ENCODE measurements at places on chromosomes 5 and 9.

DNA sequence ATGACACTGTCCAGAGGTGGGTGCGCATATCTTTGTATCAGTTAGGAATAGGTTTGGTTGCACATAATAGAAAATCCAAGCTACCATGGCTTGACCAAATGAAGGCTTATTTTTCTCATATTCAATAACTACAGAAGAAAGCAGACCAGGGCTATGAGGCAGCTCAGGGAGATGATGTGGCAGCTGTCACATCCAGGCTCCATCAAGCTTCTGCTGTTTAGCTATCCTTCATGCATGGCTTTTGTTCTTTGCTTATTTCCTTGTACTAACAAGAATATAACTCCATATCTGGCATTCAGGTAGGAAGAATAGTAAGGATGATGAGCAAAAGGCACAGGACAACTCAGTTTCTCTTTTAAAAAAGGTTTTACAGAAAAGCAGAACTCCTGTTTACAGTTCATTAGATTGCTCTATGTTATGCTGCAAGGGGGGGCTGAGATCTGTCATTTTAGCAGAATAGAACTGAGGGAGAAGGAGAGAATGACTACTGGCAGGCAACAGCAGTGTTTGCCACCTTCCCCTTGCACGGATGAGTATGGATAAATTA lies 336.1 kb downstream of the MLLT3 start:
- no peak for DNase-seq

DNA sequence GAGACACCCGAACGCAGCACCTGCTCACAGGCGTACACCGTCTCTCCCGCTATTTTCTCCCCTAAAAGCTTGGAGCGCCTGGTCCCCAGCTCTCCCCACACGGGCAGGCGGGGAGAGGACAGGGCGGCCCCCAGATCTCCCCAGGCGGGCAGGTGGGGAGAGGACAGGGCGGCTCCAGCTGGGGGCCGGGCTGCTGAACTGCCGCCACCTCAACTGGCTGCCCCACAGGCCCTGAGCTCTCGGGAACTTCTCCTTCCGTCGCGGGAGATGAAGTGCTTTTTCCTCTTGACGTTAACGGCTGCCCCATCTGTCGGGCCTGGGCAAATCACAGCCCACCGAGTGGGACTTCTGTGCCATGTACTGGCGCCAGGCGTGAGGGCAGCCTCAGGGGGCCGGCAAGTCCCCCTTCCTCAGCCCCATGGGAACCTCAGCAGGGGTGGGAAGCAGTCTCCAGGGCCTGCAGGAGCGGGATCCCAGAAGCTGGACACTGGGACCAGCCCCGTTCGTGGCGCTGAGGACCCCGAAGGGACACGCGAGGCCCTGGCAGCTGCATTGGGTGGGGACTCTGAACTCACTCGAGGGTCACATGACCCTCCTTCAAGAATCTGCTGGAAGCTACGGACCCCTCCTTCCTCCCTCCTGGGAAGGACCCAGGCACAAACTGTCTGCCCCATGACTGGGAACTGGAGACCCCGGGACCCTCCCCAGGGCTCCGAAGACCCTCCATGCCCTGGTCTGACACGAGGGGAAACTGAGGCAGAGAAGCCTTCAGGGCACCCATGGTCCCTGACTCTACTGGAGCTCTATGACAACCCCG lies 5.7 kb upstream of the EGFL7 start:
- DNase-seq: no peak

DNA sequence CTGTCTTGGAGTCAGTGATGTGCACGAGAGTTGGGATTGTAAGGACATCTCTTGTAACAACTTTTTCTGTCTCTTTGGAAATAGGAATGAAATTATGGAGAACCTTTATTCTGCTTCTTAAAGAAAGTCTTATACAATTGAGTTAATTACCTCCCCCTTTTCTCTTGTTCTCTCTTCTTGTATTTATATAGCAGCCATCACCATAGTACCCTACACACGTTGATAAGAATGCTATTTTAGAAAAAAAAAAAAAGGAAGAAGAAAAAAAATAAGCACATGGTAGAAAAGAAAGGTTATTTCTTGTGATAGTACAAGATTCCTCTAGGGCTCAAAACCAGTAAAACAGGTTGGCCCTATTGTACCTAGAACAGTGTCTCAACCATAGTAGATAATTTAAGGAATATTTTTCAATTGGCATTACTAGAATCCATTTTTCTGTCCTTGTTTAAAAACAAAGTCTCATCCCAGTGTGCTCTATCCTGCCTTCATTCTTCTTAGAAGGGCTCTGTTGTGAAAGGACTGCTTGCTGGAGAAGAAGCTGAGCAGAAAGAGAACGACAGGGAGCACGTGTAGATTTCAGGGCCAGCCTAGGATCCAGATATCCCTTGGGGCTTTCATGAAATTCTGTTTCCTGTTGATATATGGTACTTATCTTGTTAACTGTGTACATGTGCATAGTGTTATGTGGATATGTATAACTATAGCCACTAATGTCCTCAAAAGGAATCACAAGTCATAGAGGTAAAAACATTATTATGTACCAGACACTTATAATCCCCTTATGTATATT lies 392.3 kb upstream of the MEF2C start:
- no peak for DNase-seq

- DNase-seq: no peak
Observed at GRCh38 chr5:21686706-21687105, 1166.4 kb downstream of the CDH12 start.

DNA sequence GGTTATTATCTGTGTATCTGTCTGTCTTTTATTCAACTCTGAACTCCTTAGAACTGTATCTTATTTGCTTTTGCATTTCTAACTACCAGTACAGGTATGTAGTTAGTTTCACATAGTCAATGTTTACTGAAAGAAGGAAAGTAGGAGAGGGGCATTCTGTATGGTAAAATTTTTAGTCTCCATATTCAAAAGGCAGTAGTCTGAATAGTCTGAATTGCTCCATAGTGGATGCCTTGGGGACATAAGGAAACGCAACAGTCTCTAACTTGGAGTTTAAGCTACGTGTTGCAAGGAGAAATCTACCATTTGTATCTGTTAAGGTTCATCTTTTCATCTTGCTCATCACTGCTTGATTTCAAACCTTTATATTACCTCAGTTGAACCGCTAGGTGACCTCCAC lies 26.2 kb downstream of the RASGRF2 start:
- no peak for DNase-seq

DNA sequence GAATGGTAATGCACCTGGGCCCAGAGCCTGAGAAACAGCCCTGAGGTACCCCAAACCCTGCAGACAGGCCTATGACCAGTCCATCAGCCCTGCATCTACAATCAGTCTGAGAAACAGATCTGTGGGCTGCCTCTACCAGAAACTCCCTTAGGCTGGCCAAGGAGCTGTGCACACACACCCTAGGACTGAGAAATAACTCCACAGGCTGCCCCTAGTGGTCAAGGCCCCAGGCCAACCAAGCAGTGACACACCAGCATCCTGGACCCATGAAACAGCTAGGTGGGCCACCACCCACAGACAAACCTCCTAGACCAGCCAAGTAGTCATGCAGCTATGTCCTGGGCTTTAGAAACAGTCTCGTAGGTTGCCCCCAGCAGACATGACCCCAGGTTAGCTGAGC lies 253.6 kb upstream of the VLDLR start:
- DNase-seq: no peak

GRCh38 chr9:120663380-120663779 lies 50.9 kb downstream of the MEGF9 start:
- DNase-seq: no peak

- DNase-seq: no peak
Observed at GRCh38 chr9:96859461-96860198, 5.3 kb upstream of the ZNF782 start.

- DNase-seq: no peak
Observed at GRCh38 chr9:77978086-77978781, 53.4 kb downstream of the GNAQ start.

DNA sequence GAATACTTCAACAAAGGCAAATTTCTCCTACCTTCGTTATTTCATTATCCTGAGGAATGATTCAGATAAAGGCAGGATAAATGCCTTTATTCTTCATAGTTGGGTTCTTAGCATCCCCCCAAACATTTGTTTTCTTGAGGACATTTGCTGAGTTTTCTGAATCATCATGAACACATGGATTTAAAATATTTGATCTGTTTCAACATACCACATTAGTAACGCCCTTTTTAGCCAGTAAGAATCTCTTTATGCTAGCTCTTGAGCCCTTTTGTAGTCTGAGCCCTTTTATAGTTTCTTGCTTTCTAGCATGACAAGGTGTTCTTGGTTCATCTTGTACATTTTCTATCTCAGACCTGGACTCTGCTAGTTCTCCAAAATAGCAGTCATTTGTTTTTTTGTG lies 27.9 kb downstream of the SKIC3 start:
- no peak for DNase-seq

DNA sequence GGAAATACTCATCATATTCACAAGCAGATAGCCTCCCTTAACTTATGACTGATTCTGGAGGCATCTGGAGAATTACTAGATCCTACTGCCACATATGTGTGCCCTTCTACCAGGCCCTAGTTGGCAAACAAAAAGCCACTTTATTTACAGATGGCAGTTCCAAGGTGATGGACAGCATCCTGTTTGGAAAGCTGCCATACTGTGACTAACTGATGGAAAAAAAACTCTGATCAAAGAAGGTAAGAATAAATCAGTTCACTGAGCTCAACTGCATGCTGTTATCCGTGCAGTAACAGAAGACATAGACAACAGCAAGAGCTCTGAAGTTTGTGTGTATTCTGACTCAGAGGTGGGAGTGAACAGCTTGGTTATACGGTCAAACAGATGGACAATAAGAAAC lies 279.8 kb upstream of the POU5F2 start:
- DNase-seq: no peak

- no peak for DNase-seq
Observed at GRCh38 chr5:91137647-91138046, 245.5 kb downstream of the ARRDC3 start.

DNA sequence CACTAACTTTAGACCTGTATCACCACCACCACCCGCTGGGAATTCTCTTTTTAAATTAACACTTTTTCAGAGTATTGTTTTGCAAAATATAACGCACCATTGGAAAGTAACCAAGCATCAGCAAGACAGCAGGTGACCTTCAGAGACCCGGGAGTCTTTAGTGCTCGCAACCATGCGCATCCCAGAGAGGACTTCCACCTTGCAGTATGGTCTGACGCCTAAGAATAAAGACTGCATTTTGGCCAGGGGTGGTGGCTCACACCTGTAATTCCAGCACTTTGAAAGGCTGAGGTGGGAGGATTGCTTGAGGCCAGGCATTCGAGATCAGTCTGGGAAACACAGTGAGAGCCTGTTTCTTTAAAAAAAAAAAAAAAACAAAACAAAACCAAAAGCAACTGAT lies 113.8 kb downstream of the MED27 start:
- no peak for DNase-seq

DNA sequence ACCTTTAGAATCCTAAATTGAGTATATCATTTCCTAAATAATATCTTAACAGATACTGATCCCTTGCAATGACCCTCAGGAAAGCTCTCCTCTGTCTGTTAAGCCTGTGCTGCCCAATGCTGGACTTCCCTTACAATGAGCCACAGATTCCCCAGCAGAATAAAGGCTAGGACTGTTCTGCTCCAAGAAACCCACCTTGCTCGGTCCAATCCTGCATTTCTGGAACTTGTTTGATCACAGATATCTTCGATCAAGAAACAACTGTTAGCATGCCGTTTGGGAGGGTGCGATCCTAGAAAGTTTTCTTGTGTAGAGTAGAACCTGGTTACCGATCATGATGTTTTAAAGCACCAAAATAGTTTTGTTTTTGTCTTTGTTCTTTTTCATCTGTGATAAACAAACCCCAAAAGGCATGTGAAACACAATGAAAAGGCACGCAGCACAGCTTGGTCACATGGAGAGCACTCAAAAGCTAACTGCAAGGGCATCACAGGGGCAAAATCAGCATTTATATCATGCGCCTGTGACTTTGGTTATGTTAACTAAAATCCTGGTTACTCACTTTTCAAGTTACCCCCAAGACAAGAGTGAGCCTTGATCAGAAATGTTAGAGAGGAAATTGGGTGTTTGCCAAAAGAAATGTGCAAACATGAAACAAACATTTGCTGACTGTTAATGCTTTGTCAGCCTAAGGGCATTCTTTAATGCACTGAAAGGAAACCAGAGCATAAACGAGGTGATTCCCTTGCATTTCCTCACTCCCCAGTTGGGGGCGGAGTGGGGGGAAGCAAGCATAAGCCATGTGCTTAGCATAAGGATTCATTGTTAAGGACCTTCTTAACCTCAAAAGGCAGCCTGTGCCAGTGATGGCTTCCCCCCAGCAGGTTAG lies 61.9 kb upstream of the ADAMTS16 start:
- no peak for DNase-seq

- DNase-seq: no peak
Observed at GRCh38 chr9:29319736-29320513, 1746.6 kb upstream of the C9orf72 start.

- DNase-seq: no peak
Observed at GRCh38 chr5:107121793-107122519, 548.8 kb downstream of the EFNA5 start.

DNA sequence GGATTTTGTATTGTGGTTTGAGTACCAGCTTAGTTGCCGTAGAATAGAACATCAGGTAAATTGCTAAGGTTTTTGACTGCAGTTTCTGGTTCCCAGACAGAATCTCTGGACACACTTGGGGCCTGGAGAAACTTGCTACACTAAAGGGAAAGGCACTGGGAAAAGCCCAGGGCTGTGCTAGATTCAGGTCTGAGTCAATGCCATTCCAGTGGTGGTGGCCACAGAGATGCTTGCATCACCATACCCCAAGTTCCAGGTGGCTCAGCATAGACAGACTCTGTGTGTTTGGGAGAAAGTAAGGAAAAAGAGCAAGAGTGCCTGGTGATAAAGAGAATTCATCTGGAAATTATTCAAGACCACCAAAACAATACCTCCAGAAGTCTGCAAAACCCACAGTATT lies 120.6 kb downstream of the HMHB1 start:
- no peak for DNase-seq

DNA sequence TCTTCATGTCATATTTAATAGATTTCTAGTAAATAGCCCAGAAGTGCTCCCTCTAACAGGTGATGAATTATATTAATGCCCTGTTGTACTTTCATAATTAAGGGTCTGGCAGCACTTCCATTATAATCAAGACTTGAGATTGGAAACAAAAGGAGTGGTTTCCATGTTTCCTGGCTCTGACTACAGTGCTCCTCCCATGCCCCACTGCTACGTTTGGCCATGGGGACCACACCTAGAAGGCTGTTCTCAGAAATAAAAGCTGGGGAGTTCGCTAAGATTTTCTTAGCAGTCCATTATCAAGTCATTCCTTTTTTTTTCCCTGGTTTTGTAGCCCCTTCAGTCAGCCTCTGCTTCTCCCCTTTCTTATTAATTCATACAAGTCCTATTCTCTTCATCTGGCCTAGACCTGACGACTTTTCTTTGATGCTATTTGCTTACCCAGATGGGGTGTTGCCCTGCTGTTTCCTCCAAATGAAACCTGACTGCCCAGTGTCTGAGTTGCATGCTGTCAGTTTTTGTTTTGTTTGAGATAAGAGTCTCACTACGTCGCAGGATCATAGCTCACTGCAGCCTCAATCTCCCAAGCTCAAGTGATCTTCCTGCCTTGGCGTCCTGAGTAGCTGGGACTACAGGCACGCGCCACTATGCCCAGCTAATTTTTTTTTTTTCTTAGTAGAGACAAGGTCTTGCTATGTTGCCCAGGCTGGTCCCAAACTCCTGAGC lies 312.1 kb upstream of the EFNA5 start:
- DNase-seq: no peak

Data from T follicular helper cell (primary cell).